ENCODE measurements at places on chromosomes 4 and X. TPM values are rescaled to one million over a fixed set of nuclear protein-coding genes. Genes with fewer than 3 reads are reported as not detected.

- no peak for DNase-seq
Measured at GRCh38 chrX:13732246-13733067, 2.0 kb downstream of the TRAPPC2 start.

GRCh38 chrX:114095789-114096188 is 488.1 kb upstream of the HTR2C start:
- no peak for DNase-seq

DNA sequence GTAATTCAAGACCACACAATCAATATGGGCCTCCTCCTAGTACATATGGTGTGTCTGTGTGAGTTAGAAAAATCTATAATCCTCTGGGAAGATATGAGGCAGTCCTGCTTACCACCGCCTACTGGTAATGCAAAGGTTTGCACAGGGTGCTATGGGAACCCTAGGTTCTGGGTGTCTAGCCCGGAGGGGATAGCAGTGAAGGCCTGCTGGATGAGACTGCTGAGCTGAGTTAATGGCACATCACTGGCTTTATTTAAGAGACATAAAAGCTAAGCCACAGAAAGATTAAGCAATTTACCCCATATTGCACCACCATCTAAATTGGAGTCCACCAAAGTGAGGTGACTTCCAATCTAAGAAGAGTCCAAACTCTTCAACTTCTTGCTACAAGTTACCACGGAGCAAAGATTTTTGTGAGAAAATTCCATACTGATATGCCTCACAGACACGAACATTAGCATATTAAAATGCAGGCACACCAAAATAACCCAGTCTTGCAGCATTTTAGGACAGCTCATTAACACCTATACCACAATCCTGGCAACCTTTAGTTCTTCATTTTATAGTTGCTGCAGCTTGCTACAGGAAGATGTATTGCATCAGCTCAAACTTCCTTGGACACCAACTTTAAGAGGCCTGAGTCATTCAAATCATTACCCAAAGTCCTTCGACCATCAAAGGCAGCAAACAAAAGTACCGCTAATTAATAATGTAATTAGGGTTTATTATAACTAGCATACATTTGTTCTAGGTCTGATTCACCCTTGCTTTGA is 13.7 kb downstream of the DGKK start:
- no peak for DNase-seq

DNA sequence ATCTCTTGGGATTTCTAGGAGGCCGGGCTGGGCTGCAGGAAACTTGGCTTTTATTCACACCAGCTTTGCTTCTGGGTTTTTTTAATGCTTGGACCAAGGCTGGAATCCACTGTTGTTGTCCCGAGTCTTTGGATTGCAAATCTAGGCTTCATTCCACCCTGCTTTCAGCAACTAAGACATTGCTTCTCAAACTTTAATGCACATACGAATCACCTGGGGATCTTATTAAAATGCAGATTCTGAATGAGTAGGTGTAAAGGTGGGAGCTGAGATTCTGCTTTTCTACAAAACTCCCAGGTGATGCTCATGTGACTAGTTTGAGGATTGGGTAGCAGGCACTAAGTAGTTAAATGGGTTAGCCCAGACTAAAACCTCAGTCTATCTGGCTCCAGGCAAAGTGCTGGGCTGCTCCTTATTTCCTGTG is 39.2 kb upstream of the GPC4 start:
- no peak for DNase-seq

Gene STPG2
- total RNA-seq, result 2.5 TPM

GRCh38 chrX:94961730-94962129 is 1287.7 kb downstream of the FAM133A start:
- DNase-seq, result no peak

DNA sequence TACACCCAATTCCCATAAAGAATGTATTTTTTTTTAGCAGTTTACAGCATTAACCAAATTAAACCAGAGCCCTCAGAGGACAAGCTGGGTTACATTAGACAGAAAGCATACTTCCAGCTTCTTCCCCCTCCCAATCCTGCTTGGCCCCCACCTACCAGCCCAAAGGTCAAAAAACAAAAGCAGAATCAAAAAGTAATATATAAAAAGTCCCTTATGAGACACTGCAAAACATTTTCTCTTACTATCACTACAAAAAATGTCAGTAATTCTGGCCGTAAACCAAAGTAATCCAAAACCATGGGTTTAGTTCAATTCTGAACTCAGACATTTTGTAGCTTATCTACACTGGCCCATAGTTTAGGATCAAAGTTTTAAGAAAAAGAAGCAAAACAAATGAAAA is 38.0 kb downstream of the APBB2 start:
- no peak for DNase-seq

DNA sequence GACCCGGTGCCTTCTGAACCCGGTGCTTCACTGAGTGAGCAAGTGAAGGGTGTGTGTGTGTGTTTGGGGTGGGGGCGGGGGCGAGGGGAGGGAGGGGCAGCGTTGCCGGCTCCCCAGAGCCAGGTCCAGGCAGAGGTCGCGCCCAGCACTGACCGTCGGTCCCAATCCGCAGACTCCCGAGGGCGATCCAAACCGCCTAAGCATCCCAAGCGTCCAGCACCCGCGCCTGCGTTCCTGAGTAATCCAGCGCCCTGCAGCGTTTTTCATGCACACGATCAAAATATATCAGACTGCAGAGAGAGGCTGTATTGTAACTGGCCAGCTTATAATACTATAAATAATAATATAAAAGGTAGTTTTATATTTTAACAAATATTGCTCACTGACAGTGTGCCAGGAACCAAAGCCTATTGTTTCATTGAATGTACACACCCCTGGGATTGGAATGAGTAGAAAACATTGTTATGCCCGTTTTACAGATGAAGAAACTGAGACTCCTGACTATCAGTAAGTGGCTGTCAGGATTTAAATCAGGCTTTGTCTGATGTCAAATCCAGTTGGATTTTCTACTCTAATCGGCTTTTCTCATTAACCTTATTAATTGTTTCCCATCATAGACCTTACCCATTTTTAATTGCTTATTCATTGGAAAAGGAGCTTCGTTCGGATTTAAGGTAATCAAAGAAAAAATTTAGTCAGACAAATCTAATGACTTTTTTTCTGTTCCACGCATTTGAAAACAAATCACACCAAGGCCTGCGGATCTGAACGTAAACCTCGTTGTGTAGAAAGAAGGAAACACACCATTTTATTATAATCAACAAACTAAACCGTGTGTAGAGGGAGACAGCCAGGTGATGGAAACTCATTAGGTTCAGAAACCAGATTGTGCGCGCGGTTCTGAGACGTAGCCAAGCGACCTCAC is 4.0 kb upstream of the NKX3-2 start:
- peak; percentile 30 for DNase-seq

GRCh38 chr4:106618956-106619355 is 250.4 kb upstream of the GIMD1 start:
- DNase-seq, result no peak

- DNase-seq, result no peak
Measured at GRCh38 chr4:56818797-56819196, 2.7 kb downstream of the SPINK2 start.

Data from endothelial cell (in vitro differentiated cells).